ENCODE measurements at places on chromosomes 5 and 9.

DNA sequence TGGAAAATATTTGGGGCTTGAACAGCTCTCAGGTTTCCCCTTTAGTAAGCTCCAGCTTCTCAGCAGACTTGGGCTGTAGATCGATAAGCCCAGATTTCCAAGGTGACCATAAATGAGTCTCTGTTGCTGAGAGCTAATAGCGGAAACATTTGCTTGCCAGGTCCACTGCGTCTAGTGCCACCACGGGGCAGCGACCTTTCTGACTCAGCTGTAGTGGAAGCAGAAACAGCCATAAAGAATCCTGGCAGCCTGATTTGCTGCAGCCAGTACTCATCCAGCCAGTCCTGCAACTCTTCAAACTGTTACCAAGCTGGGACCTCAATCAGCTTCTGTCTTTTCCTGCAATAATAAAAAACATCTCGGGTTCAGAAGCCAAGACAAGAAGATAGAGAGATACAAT lies 241.7 kb downstream of the DOCK8 start:
- DNase-seq = no peak

DNA sequence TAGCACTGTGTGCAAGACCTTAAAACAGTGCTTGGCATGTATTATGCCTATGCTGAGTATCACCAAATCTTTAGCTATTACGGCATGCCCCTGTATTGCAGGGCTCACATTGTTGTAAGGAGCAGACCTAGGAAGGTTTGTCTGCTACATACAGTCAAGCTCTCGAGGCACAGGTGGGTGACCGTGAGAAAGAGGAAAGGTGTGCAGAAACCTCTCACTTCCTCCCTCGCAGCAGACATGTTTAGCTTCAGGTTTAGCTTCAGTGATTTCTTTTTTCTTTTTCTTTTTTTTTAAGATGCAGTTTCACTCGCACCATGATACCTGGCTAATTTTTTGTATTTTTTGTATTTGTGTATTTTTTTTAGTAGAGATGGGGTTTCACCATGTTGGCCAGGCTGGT lies 275.8 kb upstream of the RIOK2 start:
- no peak for DNase-seq

DNA sequence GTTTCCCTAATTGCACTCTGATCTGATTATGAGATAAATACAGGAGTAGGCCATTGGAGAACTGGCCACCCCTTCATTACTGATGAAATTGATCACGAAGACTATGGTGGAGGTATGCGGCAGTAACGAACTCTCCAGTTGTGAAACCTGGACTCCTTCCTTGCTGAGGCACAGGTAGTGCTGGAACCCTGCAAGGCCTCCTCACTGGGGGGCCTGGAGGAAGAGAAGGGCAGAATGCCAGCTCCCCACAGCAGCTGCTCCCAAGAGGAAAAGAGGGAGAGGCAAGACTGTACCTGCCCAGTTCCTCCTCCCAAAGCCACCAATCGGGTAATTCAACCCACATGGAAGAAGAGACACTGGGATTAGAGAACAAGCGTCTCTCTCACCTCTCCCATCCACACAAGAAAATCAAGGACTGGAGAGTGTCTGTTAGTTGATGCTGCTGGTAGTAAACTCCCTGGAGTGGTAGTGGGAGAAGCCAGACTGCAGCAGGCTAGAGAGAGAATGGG lies 19.1 kb upstream of the TRIO start:
- no peak for DNase-seq

- no peak for DNase-seq
Observed at GRCh38 chr5:2131196-2131595, 248.5 kb upstream of the IRX4 start.

DNA sequence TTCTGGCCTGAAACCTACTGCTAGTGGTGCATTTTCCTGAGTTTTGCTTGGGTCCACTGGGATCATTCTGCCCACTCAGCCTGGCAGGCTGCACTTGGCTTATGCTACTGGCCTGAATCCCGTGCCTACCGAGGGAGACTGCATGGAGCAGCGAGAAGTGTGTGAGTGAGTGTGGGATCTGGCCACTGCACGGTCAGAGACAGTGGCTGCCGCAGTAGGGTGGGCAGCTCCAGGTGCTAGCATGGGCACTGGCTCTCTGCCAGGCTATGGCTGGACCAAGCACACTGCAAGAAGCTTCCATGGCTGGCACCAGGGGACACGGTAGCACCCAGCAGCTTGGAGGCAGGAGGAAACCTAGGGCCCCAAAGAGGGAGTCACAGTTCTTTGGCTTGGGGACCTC lies 1058.7 kb upstream of the ACO1 start:
- no peak for DNase-seq

- DNase-seq = no peak
Observed at GRCh38 chr9:92564982-92565381, 29.2 kb upstream of the ECM2 start.

GRCh38 chr9:104863180-104863883 lies 64.6 kb downstream of the ABCA1 start:
- peak; percentile 75 for DNase-seq

- no peak for DNase-seq
Observed at GRCh38 chr9:114428466-114428865, 40.7 kb upstream of the AKNA start.

- DNase-seq = no peak
Observed at GRCh38 chr5:163373436-163374084, 63.8 kb upstream of the CCNG1 start.

DNA sequence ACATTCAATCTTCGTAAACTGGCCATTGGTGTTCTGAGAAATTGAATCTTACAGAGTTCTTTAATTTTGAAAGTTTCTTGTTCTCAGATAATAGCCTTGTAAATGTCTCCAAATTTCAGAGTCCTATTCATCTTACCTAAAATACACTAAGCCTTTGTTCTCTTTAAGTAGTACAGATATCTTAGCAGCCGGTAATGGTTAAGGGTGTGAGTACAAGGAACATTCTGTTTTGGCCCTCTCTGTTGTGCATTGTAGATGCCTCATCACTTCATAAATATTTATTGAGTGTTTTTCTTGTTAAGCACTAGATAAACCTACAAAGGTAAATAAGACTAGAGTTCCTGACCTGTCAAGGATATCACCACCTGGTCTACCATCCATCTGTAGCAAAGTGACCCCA lies 35.2 kb downstream of the ZCCHC7 start:
- DNase-seq = no peak

DNA sequence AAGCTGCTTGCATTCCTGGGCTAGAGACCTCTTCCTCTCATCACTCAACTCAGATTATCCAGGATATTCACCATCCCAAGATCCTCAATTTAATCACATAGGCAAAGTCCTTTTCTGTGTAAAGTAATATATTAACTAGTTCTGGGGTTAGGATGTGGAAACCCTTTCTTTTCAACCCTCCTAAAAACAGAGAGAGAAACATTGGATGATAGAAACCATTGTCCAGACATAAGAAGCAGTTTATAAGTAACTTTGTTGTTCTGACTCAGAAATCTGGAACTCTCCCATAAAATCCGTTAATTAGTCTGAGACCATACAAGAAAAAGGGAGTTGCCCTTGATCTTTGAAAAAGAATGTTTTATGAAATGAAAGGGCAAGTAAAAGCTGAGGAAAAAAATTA lies 817.1 kb upstream of the CDH9 start:
- DNase-seq = no peak

DNA sequence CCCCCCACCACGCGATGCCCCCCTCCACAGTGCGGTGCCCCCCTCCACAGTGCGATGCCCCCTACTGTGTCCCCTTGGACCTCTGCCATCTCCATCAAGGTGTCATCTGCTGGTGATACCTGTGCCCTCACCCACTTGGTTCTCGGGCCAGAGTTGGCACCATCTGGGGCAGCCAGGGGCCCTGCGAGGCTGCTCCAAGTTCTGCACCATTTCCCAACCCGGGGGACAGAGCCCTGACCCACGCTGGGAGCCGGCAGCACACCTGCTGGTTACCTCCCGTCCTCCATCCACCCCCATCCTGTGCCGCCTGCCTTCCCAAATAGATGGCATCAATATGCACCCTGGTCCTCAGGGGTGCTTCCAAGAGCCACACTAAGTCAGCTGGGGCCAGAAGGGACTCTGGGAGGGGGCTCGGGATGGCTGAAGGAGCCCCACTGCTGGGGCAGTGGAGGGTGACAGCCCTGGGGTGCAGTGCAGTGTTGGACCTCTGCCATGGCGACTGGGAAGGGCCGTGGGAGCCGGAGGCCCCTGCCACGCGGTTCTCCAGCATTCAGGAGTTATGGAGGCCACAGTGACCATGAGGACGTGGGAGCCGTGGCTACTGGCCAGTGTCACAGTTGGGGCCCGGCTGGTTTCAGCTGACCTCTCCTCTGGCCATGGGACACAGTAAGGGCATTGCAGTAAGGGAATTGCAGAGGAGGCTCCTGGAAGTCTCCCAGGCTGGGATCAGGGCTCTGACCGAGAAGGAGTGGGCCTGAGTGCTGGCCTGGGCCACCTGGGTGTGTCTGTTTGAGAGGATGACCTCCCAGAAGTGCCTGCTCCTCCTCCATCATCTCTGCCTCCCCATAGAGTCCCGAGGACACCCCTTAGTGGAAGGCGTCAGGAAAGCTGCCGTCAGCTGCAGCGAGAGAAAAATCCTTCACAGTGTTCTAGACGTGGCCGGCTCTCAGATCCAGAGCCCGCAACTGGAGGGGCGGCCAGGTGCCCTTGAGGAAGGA lies 44.2 kb upstream of the NOTCH1 start:
- DNase-seq = no peak

DNA sequence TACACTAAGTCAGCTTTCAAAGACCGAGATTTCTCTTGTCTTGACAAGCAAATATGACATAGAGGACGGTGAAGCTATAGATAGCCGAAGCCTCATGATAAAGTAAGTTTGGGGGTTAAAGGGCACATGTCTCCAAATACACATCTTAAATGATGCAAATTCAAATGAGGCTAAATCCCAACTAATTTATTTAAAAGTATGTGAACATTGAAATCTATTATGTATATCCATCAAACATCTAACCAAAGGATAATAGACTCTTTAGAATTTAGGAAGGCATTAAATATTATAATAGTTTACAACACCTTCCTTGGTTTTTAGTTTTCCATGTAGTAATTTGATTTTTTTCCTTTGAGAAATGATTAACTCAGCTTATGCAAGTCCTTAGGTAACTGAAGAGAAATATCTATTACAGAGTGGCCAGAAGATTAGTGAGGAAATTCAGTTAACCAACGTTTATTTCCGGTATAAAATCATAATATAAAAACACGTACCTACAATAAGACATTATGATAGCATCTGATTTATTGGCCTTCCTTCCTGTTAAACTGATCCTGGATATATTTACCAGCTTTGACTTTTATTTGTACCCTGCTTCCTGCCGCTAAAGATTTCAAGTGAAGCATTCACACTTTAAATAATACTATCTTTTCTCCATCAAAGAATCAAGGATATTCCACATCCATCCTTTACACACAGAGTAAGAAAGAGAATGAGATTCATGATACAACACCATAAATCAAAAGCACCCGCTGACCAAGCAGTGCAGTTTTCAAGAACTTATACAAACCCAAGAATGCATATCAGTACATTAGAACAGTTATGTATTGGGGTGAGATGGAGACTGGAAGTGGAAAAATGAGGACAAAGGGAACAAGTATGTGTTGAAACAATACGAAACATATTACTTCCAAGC lies 31.9 kb upstream of the F2R start:
- no peak for DNase-seq

DNA sequence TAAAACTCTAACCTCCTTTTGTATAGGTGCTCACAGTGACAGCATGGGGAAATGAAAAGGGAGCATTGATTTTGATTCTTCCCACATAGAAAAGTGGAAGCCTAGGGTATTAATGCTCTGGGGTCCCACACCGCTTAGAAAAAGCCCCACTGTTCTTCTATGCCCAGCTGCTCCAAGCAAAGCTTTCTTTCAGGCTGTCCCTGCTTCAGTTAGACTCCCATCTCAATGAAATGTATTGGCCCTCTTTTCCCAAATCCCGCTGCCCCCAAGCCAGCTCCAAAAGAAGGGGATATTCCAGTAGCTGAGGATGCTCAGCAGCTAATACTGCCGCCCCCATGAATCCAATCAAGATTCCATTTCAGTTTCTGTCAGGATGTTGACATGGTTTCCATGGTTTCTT lies 17.0 kb upstream of the CREBRF start:
- no peak for DNase-seq

- no peak for DNase-seq
Observed at GRCh38 chr5:96927008-96927407, 8.9 kb upstream of the LNPEP start.

DNA sequence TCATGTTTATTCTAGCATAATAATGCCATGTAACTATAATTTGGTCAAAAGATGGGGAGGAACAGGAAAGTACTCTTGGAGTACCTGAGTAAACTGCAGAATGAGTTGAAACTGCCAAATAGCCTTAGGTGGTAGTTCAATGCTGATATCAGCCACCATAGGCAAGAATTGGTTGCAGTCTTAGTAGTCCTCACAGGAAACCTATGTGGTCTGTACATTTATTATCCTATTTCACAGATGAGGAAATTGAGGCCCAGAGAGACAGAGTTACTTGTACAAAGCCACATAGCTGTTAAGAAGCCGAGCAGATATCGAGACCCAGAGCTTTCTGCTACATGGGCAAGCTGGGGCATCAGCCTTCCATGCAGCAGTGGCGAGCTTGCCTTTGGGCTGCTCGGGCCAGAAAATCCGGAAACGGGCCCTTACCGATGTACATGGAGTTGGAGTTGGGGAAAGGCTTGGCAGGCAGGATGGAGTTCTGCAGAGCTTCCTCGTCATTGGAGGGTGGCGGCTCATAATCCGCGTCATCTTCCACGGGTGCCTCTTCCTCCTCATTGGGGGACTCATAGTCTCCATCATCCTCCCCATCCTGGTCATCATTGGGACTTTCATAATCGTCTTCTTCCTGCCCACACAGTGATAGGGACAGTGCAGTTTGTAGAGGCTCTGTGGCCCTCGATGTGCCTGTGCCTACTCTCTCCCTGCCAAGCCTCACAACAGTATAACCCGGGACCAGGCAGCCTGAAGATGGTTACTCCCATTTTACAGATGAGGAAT lies 27.1 kb downstream of the LCP2 start:
- no peak for DNase-seq

DNA sequence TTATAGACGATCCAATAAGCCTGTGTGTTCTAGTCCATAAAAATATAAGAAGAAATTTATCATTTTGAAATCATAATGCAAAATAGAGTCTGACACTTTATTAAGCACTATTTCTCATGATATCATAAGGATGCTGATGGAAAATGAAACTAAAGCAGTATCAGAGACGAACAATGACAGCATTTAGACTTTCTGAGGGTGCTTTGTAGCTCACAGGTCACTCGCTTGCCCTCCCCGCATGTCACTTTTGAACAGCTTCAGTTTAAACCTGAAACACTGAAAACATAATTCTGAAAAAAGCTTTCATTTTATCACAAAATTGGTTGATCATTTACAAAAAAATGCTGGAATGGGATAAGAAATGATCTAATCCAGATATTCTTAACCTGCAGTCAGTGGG lies 247.1 kb downstream of the EBF1 start:
- peak; percentile 26 for DNase-seq

- DNase-seq = no peak
Observed at GRCh38 chr9:96061293-96061987, 185.9 kb downstream of the ERCC6L2 start.

GRCh38 chr5:143992496-143992895 lies 178.0 kb downstream of the YIPF5 start:
- no peak for DNase-seq
